ENCODE measurements at places on chromosomes 2 and 18. TPM values are rescaled to one million over a fixed set of nuclear protein-coding genes. Genes with fewer than 3 reads are reported as not detected.

GRCh38 chr2:227853765-227854271 is 17.6 kb upstream of the DAW1 start:
- H3K4me1 ChIP-seq: no peaks in the 10 kb centered on the region
- DNase-seq: no peak
- H3K27me3 ChIP-seq: no peaks in the 10 kb centered on the region
- H3K4me3 ChIP-seq: no peak overlapping the region

GRCh38 chr2:45812011-45812500 is 160.6 kb downstream of the PRKCE start:
- no peak for DNase-seq
- no peaks in the 10 kb centered on the region for H3K4me1 ChIP-seq
- H3K27me3 ChIP-seq: no peaks in the 10 kb centered on the region
- no peak overlapping the region for H3K4me3 ChIP-seq

DNA sequence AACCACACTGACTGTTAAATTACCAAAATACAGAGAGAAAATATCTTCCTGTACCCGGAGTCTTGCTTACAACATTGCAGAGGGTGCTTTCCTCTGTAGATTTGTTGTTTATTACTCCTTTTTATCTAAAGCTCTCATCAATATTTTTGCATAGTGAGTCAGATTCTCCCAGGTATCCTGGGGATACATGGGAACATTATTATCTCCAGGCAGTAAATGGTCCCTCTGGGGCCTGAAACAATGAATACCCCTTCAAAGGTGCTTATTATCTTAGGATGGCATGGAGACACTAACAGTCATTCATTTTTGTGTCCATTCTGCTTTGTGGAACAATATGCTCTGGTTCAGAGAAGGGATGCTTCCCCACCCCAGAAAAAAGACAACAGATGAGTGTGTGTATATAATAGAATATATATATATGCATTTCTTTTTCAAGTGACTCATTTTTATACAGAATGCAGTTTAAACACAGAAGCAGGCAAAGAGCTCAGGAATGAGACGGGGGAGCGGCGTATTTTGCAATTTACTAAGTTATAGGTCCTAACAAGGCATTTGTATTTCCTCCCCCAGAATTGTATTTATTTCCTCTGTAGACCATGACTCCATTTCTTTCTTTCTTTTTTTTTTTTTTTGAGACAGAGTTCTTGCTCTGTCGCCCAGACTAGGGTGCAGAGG is 424.8 kb upstream of the ZEB2 start:
- no peaks in the 10 kb centered on the region for H3K36me3 ChIP-seq
- no peaks in the 10 kb centered on the region for H3K27me3 ChIP-seq
- no peak for DNase-seq
- peaks cover 5% of the 10 kb centered on the region for H3K4me1 ChIP-seq
- H3K4me3 ChIP-seq: no peak overlapping the region

GRCh38 chr18:13700153-13700552 is 26.2 kb downstream of the FAM210A start:
- H3K4me1 ChIP-seq: no peaks in the 10 kb centered on the region
- H3K27ac ChIP-seq: no peak overlapping the region
- no peak overlapping the region for H3K4me3 ChIP-seq
- no peak for DNase-seq

Gene STPG4
- total RNA-seq: 0.30 TPM

Gene ICOS
- 0.30 TPM for total RNA-seq

Gene CYP1B1
- total RNA-seq: 181 TPM

Gene MC2R
- not detected for total RNA-seq

Gene ADCYAP1
- not detected for total RNA-seq
